D341Med (cell line): ENCODE measurements at places on chromosomes 5 and 9.

GRCh38 chr9:128159522-128159783 lies 612 bp upstream of the BBLN start:
- no peak for DNase-seq

DNA sequence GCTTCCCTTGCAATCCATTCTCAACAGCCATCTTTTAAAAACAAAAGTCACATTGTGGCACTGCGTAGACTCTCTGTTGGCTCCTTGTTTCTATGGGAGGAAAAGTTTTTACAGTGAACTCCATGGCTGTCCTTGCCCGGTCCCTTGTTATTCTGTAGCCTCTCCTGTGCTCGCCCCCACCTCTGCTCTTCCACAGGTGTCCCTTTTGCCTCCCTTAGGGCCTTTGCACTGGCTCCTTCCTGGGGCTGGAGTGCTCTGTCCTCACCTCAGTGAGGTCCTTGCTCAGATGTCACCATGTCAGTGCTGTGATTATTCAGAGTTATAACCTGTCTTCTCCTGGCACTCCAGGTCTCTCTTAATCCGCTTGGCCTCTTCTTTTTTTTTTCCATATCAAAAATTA lies 308.8 kb downstream of the DOCK8 start:
- no peak for DNase-seq

DNA sequence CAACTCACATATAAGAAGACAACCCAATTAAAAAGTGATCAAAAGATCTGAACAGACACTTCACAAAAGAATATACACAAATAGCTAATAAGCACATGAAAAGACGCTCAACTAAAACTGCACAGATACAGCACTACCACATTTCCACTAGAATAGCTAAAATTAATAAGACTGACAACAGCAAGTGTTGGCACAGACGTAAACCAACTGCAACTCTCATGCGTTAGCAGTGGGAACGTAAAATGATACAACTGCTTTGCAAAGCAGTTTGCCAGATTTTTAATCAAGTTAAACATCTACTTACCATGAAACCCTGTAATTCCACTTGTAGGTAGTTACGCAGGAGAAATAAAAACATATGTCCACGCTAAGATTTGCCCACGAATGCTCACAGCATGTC lies 9.0 kb downstream of the SEMA4D start:
- no peak for DNase-seq

DNA sequence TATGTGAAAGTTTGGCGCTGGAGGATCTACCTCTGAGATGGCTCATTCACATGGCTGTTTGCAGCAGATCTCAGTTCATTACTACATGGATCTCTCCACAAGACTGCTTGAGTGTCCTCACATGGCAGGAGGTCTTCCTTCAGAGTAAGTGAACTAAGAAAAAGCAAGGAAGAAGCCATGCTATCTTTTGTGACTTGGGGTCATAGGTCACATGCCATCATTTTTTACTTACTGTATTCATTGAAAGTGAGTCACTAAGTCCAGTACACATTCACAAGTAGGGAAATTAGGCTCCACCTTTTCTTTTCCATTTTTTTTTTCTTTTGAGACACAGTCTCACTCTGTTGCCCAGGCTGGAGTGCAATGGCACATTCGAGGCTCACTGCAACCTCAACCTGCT lies 8.7 kb upstream of the CDKN2AIPNL start:
- no peak for DNase-seq

GRCh38 chr9:34384368-34385165 lies 7.9 kb upstream of the MYORG start:
- DNase-seq: no peak

- DNase-seq: no peak
Observed at GRCh38 chr5:32420506-32420905, 24.0 kb downstream of the ZFR start.

GRCh38 chr9:86885232-86885631 lies 62.1 kb downstream of the GAS1 start:
- DNase-seq: no peak

DNA sequence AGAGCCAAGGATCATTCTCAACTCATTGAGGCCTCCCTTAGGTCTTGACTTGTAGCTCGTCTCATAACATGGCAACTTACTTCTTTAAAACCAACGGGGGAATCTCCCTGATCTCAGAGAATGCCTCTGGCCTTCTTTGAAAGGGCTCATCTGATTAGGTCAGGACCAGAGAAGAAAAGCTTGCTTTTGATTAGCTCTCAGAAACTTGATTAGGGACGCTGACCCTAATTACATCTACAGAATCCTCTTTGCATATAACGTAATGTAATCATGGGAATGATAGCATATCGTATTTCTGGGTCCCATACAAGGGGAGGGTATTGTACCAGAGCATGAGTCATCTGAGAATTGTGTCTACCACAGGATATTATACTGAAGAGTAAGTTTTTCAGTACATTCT lies 125.1 kb upstream of the SH3GL2 start:
- no peak for DNase-seq

DNA sequence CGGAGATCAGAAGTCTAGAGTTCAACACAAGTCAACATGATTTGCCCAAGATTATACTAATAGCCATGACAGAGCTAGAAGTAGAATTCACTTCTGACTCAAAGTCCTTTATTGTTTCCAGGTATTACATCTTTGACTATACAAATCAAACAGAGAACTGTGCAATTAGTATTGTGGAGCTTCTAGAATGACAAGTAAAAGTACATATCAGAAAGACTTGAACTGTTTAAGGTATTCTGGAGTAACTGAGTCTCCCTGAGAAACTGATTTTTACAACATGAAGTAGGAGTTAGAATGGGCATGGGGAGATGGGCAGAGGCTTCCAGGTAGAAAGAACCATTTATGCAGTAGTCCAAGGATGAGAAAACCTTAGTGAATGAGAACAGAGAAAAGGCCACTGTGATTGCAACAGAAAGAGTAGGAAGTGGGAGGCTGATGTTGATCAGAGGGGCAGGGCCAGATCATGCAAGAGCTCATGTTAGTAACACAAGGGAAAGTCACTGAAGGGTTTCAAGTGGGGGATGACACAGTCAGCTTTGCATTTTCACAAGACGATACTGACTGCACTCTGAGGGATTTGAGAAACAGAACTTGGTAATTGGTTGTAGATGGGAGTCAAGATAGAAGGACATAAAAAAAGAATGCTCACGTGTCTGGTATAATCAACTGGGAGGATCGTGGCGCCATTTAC lies 280.7 kb downstream of the RFX3 start:
- DNase-seq: no peak

GRCh38 chr9:86836797-86837196 lies 110.5 kb downstream of the GAS1 start:
- no peak for DNase-seq

GRCh38 chr9:750249-750967 lies 91.1 kb upstream of the DMRT1 start:
- no peak for DNase-seq

- no peak for DNase-seq
Observed at GRCh38 chr5:72138943-72139521, 31.8 kb downstream of the MAP1B start.

GRCh38 chr9:81650586-81651515 lies 38.5 kb downstream of the TLE1 start:
- peak; percentile 62 for DNase-seq

DNA sequence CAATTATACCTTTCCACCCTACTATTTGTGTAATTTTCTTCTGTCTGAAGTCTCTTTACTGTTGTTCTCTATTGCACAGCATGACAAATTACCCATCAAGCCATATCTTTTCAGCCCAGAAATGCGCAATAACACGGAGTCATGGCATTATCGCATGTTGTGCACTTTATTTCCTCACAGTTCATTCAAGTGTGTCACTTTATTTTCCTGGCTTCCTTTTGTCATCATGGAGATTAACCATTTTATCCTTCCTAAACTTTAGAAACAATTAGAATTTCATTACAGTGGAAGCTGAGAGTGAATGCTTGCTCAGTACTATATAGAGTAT lies 41.3 kb upstream of the MEF2C start:
- no peak for DNase-seq

DNA sequence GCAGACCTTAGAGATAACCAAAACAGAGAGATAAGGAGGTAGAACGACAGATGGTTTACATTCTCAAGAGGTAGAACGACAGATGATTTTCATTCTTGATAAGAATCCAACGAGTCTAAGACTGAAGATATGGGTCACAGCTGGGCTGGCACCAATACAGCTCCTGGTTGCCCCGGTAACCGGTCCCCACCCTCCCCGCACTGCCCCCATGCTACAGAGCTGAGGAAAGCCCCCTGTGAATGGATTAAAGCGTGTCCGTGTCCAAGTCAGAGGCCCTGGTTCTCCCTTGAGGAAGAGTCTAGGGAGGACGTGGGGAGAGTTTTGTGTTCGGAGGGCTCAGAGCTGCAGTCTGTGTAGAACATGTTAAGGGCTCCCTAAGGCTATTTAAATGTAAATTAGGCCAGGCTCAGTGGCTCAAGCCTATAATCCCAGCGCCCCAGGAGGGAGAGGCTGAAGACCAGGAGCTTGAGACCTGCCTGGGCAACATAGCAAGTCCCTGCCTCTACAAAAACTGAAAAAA lies 8.1 kb downstream of the IDNK start:
- DNase-seq: peak; percentile 81

DNA sequence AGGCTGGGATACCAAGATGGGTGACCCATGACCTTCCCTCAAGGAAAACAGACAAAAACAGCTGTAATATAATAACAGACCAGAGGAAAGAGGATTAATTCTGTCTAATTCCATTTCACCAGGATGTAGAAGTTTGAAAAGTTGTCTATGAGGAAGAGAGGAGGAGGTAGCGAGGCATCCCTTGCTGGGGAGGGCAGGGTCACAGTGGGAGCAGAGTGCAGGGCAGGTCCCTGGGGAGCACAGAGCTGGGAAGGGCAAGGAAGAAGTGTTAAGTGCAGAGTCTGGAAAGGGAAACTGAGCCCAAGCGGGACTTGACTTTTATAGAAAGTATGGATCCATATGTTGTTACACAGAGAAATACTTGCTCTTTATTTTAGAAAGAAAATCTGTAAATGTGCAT lies 210.6 kb downstream of the CD180 start:
- DNase-seq: no peak

DNA sequence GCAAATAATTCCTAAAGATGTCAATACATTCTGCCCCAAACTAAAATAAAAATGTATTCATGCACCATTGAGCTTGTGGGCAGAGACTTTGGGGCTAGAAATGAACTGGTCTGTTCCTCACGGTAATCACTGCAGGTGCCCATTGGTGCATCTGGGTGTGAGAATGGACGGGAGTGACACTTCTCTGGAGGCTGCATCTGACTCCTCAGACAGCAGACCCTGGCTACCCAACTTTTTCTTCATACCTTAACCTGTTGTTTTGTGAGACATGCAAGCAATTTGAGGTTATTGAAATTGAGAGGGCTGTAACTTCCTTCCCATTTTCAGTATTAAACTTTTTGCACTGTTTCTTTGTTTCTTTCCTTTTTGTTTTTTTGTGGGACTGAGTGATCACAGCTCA lies 333.4 kb downstream of the ICE1 start:
- DNase-seq: no peak

GRCh38 chr5:1543398-1544293 lies 19.9 kb upstream of the LPCAT1 start:
- DNase-seq: peak; percentile 11

DNA sequence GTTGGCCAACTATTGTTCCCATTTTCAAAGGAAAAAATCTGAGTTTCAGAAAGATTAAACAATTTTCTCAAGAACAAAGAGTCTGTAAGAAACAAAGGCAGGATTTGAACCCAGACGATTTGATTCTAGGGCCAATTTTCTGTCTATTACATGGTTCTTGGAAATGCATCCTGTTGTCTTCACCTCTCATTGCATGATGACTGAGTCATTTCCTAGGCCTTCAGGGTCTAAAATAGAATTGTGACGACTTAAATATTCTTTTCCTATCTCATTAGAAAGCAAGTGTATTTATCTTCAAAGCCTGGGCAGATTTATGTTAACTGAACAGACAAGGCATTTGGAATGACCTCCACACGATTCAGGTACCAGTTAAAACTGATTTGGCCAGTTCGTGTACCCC lies 512.9 kb downstream of the NTRK2 start:
- no peak for DNase-seq

DNA sequence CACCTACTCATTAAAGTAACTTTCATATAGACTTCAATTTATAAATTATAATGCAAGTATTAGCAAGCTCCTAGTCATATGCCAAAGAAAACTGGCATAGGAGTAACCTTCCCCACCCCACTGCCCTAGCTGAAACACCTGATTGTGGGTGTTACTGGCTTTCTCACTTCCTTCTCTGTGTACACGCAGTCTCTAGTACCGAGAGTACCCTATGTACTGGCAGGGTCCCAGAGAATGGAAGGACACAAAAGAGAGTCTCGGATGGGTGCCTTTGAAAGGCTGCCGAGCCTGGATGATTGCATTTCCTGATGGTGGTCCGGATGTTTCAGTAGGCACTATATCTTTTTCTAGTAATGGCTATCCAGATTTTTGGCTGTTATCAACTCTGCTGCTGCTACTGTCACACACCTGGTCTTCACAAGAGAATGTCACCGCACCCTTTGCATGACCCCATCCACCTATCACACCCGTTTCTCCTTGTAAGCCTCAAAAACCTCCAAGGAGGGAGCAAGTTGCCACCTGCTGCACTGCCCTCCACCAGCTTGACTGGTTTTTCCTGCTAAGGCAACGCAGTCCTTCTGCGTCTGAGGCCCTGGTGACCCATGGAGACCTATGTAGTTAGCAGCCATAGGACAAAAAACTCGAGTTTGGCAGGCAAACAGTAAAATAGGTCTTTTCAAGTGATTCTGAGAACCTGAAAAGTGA lies 53.8 kb upstream of the CLINT1 start:
- no peak for DNase-seq

DNA sequence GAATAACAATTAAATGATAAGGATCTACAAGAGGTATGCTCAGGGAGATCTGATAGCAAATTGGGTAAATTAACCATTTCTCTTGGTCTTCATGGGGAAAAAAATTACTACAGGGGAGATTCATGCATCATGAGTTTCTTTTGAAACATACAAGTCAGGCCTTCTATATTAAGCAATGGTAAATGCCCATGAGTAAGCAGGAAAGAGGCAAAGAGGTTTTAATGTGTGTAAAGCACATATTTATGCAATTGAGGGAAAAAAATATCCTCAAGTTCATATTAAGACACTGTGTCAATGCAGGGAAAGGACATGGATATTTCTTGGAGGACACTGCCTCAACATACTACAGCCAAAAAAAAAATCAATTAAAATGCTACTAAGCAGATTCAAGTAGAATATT lies 73.4 kb upstream of the NR4A3 start:
- DNase-seq: no peak

DNA sequence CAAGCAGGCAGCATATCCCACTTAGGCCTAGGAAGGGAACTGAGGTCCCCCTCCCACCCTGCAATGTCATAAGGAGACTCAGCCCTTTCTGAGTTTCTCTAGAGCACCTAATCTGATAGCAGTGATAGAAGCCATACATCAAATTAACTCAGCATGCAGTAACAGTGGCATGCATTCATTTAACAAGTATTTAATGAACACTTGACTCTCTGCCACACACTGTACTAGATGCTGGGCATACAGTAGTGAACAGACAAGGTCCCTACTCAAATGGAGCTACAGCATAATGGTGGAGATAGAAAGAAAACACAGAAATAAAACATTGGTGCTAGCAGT lies 58.6 kb downstream of the SLC22A5 start:
- no peak for DNase-seq
